Urinary bladder (tissue), 4 donors: ENCODE measurements at places on chromosomes 12 and 14. TPM values are rescaled to one million over a fixed set of nuclear protein-coding genes. Genes with fewer than 3 reads are reported as not detected.
A peak's percentile ranks its signal among the peaks of the same experiment; 100 is the strongest.

ZNF385A gene
- 26.3 TPM for polyA plus RNA-seq

SLCO1B1 gene
- polyA plus RNA-seq, result 0.05 TPM

SLCO1B3 gene
- not detected for polyA plus RNA-seq

PLEKHG7 gene
- polyA plus RNA-seq, result 0.13 TPM

ACOT4 gene
- polyA plus RNA-seq, result 1.0 TPM

PTPRR gene
- polyA plus RNA-seq, result 0.73 TPM

CLEC4A gene
- 2.6 TPM for polyA plus RNA-seq

SAMD15 gene
- polyA plus RNA-seq, result 0.44 TPM

CCDC63 gene
- not detected for polyA plus RNA-seq

TMEM63C gene
- polyA plus RNA-seq, result 0.30 TPM

TMEM179 gene
- 3.0 TPM for polyA plus RNA-seq

SMCO2 gene
- polyA plus RNA-seq, result 0.10 TPM

SOX5 gene
- 6.6 TPM for polyA plus RNA-seq

DNA sequence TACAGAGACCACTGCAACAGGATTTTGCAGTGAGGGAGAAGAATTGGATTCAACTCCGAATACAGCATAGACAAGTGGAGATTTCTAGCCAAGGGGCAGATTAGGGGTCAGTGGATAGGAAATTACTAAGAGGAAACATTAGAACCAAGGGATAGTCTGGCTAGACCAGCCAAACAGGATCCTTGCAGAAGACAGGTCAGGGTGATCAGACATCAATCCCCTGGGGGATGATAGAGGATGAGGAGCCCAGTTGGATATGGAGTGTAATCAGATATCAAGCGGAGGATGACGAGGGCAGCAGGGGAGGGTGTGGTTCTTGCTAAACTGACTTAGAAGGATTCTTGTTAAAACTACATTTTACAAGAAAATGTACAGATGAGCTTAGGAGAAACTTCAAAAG is 424.4 kb downstream of the DAD1 start:
- DNase-seq, result no peak

DNA sequence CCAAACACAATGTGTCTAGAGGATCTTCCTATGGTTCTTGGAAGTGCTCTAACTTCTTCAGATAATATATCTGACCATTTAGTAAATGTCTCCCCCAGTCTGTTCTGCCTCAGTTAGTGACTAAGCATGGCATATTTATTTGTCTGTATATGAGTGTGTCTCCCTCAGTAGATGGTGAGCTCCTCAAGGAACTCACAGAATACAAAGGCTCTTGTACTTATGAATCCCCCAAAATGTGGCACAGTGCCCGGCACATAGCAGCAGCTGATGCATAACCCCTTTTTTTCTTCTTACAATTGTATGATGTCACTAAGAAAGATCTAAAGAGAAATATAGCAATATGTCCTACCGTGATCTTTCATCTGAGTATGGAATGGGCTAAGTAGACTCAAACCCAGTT is 264.7 kb upstream of the PRICKLE1 start:
- DNase-seq, result no peak

GRCh38 chr14:91968280-91968679 is 20.8 kb upstream of the FBLN5 start:
- no peak for DNase-seq

DNA sequence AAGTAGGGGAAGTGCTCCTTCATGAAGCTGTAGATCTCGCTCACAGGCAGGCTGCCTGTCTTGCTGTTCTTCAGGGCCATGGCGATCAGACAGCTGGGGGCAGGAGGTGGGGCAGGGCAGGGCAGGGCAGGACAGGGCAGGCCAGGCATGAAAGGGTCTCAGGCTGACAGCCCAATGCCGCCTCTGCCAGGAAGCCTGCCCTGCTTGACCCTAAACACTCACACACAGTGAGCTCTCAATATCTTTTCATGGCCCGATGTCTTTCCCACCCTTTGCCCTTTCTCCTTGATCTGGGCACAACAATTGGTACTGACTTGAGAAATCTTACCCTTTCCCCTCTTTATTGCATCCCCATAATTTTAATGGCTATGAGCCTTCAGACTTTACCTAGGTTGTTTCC is 22.4 kb downstream of the FOXN4 start:
- no peak for DNase-seq

DNA sequence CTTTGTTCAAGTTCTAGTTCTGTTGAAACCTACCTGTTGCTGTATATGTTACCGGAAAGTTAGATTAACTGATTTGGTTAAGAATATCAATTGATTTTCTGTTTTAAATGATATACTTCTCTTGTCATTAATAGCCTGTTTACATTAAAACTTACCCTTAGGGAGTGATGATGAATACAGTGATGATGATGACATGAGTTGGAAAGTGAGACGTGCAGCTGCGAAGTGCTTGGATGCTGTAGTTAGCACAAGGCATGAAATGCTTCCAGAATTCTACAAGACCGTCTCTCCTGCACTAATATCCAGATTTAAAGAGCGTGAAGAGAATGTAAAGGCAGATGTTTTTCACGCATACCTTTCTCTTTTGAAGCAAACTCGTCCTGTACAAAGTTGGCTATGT is 33.0 kb downstream of the CAND1 start:
- no peak for DNase-seq

GRCh38 chr12:87274594-87275245 is 754.5 kb downstream of the C12orf50 start:
- no peak for DNase-seq

DNA sequence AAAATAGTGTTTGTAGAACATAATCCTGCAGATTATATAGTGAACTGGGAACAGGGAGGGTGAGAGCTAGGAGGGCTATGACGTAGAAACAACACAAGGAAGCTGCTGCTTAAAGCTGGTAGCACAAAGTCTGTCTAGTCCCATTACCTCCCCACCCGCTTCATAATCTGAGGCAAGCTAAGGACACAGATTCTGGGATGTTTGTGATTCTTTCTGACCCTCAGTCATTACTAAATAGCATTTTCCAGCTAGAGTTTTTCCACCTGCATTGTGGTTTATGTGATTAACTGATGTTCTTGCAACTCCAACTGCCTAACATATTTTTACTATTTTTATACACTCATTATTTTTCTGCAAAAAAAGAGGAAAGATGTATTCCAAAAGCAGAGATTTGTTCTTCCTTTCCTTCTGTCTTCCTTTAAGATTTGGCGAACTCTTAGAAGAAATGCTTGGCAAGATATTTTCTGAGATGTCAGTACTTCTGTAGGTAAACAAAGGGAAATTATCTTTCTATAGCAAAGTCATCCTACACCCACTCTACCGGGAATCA is 293.2 kb upstream of the FAR2 start:
- no peak for DNase-seq

- DNase-seq, result no peak
Observed at GRCh38 chr14:37583358-37584210, 11.5 kb downstream of the FOXA1 start.

- peak; percentile 48 for DNase-seq
Observed at GRCh38 chr14:104296388-104297312, 158.3 kb downstream of the KIF26A start.

GRCh38 chr12:101174541-101174940 is 35.5 kb downstream of the SLC5A8 start:
- DNase-seq, result no peak

DNA sequence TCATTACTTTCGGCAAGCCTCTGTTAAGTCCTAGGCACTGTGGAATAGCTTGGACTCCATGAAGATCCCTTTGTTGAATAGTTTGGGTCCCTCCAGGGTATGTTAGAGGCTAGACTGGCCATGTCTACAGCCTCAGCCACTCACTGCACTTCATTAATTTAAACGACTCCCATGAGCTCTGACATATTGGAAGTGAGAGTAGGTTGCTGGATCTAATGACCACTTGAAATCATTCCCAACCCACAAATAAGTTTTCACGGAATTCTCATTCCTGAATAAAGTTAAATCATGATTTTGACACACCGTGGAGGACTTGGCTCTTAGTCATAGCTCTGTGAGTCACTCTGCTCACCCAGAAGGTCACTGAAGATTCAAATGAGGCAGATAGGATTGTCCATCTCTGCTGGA is 21.4 kb upstream of the APPL2 start:
- DNase-seq, result no peak

DNA sequence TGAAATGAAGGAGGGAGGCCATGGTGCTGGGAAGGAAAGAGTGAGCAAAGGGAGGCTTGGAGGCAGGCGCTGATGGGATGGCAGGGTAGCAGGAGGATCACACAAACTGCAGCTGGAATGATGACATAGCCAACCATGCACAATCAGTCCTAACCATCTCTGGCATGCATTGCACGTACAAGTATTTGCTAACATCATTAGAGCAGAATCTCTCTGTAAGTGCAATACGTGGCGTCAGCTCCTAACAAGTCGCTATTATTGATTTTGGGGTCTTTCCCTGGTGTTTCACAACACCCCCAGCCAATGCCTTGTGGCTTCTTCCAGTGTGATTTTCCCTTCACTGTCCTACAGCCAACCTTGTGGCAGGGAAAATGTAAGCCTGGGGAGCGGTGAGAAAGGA is 18.5 kb downstream of the BDKRB1 start:
- peak; percentile 49 for DNase-seq

DNA sequence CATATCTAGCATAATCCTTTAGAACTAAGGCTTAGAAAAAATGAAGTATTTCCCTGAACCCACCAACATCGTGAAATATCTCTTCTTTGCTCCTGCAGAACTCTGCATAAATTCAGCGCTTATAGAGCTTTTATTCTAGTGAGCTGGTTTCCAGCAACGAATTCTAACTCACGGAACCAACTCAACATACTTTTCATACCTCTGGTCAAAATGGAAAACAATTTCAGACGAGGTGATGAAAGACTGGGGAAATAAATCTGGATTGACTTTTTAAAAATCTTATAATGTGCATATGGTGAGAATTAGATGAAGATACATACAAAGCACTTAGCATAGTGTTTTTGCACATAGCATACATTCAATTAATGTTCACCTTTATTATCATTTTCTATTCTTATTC is 62.6 kb upstream of the BBS10 start:
- no peak for DNase-seq

- no peak for DNase-seq
Observed at GRCh38 chr12:7042842-7043241, 17.7 kb upstream of the C1S start.

DNA sequence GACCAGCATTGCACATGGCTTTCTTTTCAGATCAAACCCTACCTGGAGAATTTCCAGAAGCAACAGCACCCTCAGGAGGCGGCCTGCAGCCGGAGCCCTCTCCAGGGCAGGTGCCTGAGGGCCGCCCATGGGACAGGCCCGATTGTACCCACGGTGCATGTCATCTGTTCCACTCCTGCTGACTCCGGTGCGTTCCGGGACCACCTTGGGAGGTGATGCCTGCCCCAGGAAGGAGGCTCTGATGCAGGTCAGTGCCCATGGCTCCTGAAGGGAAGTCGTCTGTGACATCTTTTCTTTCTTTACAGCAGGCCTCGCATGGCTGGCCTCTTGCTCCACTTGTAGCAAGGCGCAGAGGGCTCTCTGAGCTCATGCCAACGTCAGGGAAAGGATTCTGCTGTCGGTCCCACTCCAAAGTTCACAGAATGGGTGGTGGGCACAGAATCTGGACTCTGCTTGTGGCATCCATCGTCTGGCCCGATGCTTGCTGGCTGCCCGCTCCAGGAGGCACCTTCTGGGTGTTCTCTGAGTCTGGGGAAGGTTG is 160.7 kb upstream of the RTL1 start:
- DNase-seq, result no peak

GRCh38 chr12:31029916-31030562 is 43.6 kb upstream of the DDX11 start:
- no peak for DNase-seq

GRCh38 chr12:103838254-103838914 is 2.6 kb downstream of the NT5DC3 start:
- no peak for DNase-seq

- no peak for DNase-seq
Observed at GRCh38 chr14:94427016-94427613, 25.5 kb downstream of the SERPINA11 start.

DNA sequence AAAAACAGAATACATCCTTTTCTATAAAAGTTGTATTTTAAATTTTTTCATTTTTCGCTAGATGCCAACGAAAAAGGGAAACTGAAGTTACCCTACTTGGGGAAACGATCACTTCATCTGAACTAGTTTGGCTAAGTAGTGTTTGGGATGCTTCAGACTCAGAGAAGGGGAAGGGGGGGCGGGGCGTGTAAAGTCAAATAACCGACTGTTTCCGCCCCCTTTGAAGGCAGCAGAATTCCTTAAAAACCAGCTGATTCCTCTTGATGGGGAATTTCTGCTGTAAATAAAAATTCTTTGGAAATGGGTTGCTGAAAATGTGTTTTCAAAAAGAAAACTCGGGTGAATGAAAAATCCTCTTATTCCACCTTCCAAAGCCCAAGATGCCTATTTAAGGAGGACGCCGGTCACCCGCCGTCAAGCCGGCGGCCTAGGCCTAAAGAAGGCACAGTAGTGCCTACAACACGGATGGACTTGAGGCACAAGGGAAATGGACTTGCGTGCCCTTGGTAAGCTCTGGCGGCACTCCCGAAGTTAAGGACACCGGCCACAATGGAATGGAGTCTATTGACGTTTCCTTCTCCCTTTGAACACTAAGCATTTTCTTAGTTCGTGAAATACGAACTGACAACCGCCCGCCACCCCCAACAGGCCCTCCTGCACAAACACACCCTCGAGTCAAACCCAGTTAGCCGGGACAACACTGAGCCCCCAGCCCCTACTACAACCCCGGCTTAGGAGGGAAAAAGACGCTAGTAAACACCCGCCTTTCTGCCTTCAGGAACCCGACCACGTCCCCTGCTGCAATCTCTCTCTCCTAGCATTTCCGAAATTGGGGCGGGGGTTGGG is 1.9 kb downstream of the ATXN2 start:
- no peak for DNase-seq

DNA sequence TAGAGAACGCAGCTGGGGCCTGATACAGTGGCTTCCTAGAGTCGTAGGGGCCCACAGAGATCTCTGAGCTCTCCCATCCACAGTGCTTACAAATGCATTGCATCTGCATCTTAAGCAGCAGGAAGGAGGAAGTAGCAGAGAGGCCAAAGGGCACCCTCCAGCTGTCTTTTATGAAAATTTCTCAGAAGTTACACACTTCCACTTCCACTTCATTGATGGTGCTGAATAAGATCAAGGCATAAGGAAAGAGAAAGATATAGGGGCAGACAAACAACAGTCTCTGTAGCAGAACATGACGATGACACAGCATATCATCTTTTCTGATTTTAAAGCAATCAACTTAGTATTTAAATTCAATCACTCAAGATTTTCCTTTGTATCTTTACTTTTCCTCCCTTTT is 51.6 kb upstream of the ABCC9 start:
- no peak for DNase-seq

- DNase-seq, result no peak
Observed at GRCh38 chr14:21169573-21169972, 13.7 kb upstream of the OR5AU1 start.

GRCh38 chr12:45357539-45358417 is 141.9 kb downstream of the ANO6 start:
- DNase-seq, result peak; percentile 68

DNA sequence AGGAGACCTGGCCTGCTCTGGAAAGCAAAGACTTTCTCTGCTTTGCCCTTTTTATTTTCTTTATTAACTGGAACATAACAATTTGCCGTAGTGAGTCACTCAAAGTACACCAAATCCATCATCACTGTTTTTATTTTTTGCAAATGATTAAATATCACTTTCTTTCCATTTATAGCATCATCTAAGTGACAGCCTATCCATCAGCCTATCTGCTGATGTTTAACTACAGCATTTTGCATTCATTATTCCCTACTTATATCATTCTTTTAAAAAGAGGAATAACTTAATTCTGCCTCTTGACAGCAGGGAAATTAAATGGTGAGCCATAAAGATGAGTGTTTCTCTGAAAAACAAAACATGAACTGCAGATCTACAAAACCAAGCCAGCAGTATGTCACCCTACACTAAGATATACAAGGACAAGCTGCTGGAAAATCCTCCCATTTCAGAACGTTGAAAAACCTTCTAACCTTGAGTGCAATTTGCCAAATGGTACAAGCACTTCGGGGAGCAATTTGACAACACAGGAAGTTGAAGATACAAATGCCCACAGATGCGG is 821.3 kb upstream of the TMEM132C start:
- no peak for DNase-seq
